ENCODE measurements at places on chromosomes 3 and 15. TPM values are rescaled to one million over a fixed set of nuclear protein-coding genes. Genes with fewer than 3 reads are reported as not detected.

The NXPE3 gene
- 44.6 TPM for total RNA-seq

The C15orf62 gene
- 0.64 TPM for total RNA-seq

The SNTN gene
- not detected for total RNA-seq

The PHLDB2 gene
- 10.3 TPM for total RNA-seq

The TAGLN3 gene
- 1.2 TPM for total RNA-seq

The GP5 gene
- not detected for total RNA-seq

The VGLL3 gene
- total RNA-seq = under 0.01 TPM

The POLQ gene
- 1.7 TPM for total RNA-seq

The PAK2 gene
- total RNA-seq = 24.1 TPM

The BCHE gene
- 78.5 TPM for total RNA-seq

The CPN2 gene
- not detected for total RNA-seq

The SCN5A gene
- not detected for total RNA-seq

The CRABP1 gene
- total RNA-seq = not detected

The SLC41A3 gene
- 37.2 TPM for total RNA-seq

The BRK1 gene
- total RNA-seq = 63.0 TPM

The SLC25A20 gene
- total RNA-seq = 11.0 TPM

The NME9 gene
- 0.57 TPM for total RNA-seq

The CLRN1 gene
- total RNA-seq = not detected

The MORC1 gene
- total RNA-seq = not detected

The AEN gene
- 59.0 TPM for total RNA-seq

The SLC28A1 gene
- total RNA-seq = not detected

The GOLGA6L7 gene
- total RNA-seq = not detected

The TMC3 gene
- not detected for total RNA-seq

The SPINT1 gene
- total RNA-seq = 29.7 TPM

The CHST14 gene
- 17.3 TPM for total RNA-seq

The RAD51 gene
- 22.3 TPM for total RNA-seq

The VPS39 gene
- total RNA-seq = 26.2 TPM

The ATP13A5 gene
- not detected for total RNA-seq

The SAMD7 gene
- not detected for total RNA-seq

The CP gene
- total RNA-seq = 30.7 TPM

The C3orf22 gene
- total RNA-seq = not detected

The IGSF10 gene
- total RNA-seq = not detected

The CCDC54 gene
- not detected for total RNA-seq

The MKRN2OS gene
- not detected for total RNA-seq

The ARID3B gene
- 2.1 TPM for total RNA-seq

The CFAP20DC gene
- 8.3 TPM for total RNA-seq

The ADGRG7 gene
- not detected for total RNA-seq

The MEF2A gene
- total RNA-seq = 5.8 TPM

The EPB42 gene
- total RNA-seq = not detected

The SLC22A14 gene
- not detected for total RNA-seq

The UNC13C gene
- total RNA-seq = 0.03 TPM

The GRAMD1C gene
- total RNA-seq = 7.1 TPM

The SNRPA1 gene
- 46.7 TPM for total RNA-seq

The TLR9 gene
- total RNA-seq = not detected

The PLSCR2 gene
- total RNA-seq = not detected

The LOXL1 gene
- 27.1 TPM for total RNA-seq

The SAMMSON gene
- total RNA-seq = 0.78 TPM

The FOXB1 gene
- not detected for total RNA-seq

The TEX55 gene
- total RNA-seq = not detected

The PLEKHO2 gene
- total RNA-seq = 10.4 TPM
